ENCODE measurements at places on chromosomes 6 and 20.

- DNase-seq, result no peak
Observed at GRCh38 chr6:53203483-53203882, 54.8 kb upstream of the GCM1 start.

DNA sequence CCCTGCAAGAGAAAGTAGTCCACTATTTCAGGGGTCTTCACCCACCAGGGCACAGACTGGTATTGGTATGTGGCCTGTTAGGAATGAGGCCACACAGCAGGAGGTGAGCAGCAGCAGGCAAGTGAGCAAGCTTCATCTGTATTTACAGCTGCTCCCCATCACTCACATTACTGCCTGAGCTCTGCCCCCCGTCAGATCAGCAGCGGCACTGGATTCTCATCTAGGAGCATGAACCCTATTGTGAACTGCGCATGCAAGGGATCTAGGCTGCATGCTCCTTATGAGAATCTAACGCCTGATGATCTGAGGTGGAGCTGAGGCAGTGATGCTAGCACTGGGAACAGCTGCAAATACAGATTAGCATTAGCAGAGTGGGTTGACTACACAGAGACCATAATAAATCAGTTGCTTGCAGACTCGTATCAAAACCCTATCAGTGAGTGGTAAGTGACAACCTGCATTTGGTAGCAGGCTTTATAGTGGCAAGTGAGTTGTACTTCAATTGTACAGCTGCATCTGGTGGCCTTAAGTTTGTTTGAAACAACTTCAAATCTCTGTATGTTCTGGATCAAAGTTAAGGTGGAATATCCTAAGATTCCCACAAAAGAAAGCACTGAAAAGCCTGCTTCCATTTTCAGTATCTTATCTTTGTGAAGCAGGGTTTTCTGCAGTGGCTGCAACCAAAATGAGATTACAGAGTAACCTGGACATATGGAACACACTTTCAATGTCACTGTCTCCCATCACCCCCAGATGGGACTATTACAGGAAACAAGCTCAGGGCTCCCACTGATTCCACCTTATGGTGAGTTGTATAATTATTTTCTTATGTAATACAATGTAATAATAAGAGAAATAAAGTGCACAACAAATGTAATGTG lies 12.8 kb downstream of the C6orf141 start:
- DNase-seq, result no peak

DNA sequence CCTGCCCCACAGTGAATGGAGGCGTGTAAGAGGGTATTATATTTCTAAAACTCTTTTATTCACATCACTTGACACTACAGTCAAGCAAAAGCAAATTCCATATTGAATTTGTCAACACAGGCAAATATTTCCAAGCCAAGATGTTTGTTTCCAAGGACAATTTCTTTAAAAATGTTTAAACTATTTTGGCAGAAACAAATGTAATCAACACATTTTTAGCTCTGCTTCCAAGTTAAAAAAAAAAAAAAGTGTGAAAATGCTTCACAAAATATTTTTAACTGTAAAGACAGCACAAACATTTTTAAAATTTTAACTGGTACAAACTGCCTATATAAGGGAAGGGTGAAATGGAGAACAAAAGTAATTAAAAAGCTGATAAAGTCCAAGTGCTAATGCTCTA lies 44.9 kb upstream of the DST start:
- no peak for DNase-seq

GRCh38 chr6:166418691-166419143 lies 36.0 kb upstream of the MPC1 start:
- DNase-seq, result peak; percentile 21

DNA sequence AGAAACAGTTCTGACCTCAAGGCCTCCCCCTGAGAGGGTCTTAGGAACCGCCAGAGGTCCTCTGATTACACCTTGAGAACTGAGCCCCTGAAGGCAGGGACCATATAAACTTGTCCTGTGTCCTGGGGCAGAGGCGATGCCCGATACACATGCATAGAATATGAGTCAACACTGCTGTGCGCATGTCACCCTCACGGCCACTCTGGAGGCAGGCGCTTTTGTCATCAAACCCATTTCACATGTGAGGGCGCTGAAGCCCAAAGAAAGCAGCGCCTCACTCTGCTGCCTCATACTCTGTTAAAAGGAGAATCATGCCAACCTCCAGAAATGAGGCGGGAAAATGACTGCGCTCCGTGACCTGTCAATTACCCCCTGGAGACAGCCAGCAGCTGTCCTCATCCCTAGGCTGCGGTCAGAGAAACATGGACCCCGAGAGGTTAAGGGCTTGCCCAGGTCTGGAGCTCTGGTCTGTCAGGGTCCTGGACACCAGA lies 158.3 kb downstream of the GRM4 start:
- DNase-seq, result no peak

- DNase-seq, result no peak
Observed at GRCh38 chr6:106167096-106167814, 81.1 kb downstream of the PRDM1 start.
